ENCODE measurements at places on chromosomes 1 and 21.

- H3K4me3 ChIP-seq: no peak overlapping the region
- peaks cover 5% of the 10 kb centered on the region for H3K36me3 ChIP-seq
- peaks cover 10% of the 10 kb centered on the region for H3K27me3 ChIP-seq
- H3K4me1 ChIP-seq: peaks cover 16% of the 10 kb centered on the region
These were observed 37.7 kb downstream of the KIAA0040 start for GRCh38 chr1:175154629-175155472.

DNA sequence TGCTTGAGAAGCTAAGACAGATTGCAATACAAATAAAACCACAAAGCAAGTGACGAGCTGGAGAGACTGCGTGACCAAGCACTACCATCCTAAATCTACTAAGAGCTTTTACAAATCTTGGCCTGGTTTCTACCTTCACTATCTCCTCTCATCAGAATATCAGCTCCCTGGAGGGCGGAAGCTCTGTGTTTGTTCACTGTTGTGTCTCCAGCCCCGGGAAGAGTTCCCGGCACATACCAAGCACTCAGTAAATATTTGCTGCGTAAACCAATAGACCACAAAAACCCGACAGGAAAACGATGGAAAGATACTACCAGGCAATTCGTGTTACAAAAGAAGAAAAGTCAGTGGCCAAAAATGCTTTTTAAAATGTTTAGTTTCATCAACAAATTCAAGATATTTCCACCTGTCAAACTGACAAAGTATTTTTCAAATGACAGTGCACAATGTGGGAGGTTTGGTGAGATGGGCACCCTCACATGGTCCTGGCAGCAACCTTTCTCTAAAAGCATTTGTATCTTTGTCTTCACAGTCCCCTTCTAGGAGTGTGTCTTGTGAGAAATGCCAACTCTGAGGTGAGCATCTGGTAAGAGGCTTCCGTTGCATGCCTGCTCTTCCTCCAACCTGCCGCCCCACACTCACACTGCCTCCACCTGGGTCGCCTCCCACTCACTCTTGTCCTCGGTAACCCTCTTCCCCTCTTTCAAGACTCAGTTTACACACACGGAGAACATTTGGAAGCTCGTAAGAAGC lies 34.7 kb downstream of the SLC1A7 start:
- no peaks in the 10 kb centered on the region for H3K36me3 ChIP-seq
- no peak for DNase-seq
- H3K4me3 ChIP-seq: no peak overlapping the region
- H3K27ac ChIP-seq: no peak overlapping the region
- H3K4me1 ChIP-seq: peaks cover 28% of the 10 kb centered on the region
- peaks cover 4% of the 10 kb centered on the region for H3K27me3 ChIP-seq

DNA sequence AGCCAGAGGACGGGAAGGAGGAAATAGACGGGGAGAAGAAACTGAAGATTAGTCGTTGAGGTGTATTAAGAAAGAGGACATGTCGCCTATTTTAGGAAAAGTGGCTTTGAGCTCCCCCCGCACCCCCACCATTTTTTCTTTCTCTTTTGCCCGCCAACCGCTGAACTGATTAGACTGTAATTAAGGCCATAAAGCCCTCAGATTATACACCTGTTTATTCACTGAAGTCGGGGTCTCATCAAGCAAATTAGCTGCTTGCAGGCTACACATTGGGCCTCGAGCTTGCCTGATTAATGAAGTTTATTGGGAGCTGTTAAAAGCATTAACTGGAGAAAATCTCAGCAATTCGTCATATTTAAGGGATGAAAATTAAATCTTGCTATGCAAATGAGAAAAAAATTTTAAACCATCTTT lies 119.4 kb upstream of the RRP15 start:
- no peaks in the 10 kb centered on the region for H3K36me3 ChIP-seq
- no peaks in the 10 kb centered on the region for H3K27me3 ChIP-seq
- no peak for DNase-seq
- peaks cover 16% of the 10 kb centered on the region for H3K4me1 ChIP-seq
- H3K27ac ChIP-seq: no peak overlapping the region

GRCh38 chr21:42467140-42467983 lies 28.7 kb downstream of the RSPH1 start:
- H3K27ac ChIP-seq: no peak overlapping the region
- peaks cover 5% of the 10 kb centered on the region for H3K27me3 ChIP-seq
- H3K36me3 ChIP-seq: no peaks in the 10 kb centered on the region

- H3K4me1 ChIP-seq: peaks cover 20% of the 10 kb centered on the region
- peak; percentile 73 for DNase-seq
- H3K27ac ChIP-seq: no peak overlapping the region
These were observed 13.5 kb upstream of the ACBD6 start for GRCh38 chr1:180515857-180516388.

DNA sequence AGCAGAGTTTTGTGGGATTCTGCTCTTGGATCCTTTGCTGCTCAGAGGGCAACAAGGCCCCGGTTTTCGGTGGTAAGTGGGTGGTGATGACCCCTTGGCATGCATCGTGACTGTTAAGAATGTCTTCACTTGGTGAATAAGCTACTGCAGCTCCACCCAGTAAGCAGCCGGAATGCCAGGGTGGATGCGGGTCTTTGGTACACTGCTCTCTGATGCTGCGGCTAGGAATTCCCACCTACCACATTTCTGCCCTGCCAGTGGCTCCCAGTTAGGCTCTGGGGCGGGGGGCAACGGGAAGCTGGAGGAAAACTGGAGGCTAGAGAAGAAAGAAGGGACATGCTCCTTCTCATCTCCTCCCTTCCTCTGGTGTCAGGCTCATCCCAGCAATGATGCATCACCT lies 180.4 kb upstream of the GALNT2 start:
- DNase-seq: no peak
- H3K4me3 ChIP-seq: no peak overlapping the region
- no peak overlapping the region for H3K27ac ChIP-seq

DNA sequence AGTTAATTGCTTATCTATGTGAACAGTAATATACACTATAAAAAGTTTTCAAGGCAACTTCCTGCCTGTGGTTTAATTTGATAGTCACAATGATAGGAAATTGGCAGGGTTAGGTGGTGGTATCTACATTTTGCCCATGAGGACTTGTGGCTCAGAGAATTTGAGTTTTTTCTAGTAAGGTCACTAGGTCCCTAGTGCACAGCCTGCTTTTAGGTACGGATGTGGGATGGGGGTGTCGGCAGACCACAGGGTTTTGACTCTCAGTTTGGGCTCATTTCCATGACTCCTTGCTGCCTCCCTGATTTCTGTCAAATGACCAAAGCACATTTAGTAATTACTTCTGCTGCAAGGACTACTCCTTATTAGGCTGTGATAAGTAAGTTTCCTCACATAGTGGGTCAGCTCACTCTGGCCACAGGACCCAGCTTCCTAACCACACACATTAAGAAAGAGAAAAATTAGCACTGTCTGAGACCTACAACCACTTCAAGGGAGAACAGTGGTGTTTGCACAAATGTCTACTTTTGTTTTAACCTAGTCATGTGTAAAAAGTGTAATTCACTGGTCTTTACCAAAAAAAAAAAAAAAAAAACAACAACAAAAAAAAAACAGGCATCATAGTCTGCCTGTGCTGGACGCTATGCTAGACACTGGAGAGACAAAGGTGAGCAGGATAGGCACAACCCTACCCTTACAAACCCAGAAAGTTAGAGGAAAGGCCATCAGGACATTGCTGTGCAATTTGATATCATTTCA lies 43.7 kb downstream of the MRPL39 start:
- no peak for DNase-seq
- peaks cover 2% of the 10 kb centered on the region for H3K27me3 ChIP-seq
- H3K4me3 ChIP-seq: no peak overlapping the region
- H3K4me1 ChIP-seq: peaks cover 22% of the 10 kb centered on the region
- peaks cover 4% of the 10 kb centered on the region for H3K36me3 ChIP-seq
- H3K27ac ChIP-seq: no peak overlapping the region

GRCh38 chr1:82517586-82517985 lies 716.9 kb downstream of the ADGRL2 start:
- no peak overlapping the region for H3K27ac ChIP-seq
- H3K4me3 ChIP-seq: no peak overlapping the region
- peak; percentile 7 for DNase-seq
- H3K36me3 ChIP-seq: no peaks in the 10 kb centered on the region
- H3K27me3 ChIP-seq: no peaks in the 10 kb centered on the region
